Foreskin keratinocyte (primary cell): ENCODE measurements at places on chromosomes 4 and X.

DNA sequence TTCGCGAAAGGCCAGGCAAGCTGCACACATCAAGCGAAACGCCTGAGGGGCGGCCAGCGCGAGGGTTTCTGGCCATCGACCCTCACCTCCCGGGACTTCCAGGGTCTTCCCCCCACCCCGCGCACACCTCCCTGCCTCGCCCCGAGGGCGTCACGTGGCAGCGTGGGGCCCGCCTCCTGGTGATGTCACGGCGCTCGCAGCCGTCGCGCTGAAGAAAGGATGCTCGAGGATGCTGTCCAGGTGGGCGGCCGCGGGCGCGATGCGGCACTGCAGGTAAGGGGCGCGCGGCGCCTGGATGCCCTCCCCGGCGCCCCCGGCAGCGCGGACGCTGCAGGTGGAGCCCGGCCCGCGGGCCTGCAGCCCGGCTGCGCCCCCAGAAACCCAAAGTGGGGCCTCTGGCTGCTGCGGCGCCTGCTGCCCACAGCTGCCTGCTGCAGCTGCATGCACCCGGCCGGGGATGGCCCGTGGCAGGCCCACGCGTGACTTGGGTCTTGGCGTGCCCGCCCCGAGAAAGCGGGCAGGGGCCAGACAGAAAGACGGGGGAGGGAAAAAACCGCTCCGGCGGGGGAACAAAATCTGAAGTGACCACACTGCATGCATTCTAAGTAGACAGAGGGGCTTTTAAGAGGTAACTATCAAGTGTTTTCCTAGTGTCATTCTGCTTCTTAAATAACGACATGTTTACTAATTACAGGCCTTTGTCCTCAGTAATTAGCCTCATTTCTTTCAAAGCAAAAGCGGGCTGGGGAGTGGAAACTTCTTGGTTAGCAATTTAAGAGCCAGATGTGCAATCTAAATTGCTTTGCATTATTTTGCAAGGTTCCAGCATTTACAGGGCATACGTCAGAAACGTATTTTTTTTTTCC, 1.7 kb downstream of the CLCN4 start:
- no peak for DNase-seq

DNA sequence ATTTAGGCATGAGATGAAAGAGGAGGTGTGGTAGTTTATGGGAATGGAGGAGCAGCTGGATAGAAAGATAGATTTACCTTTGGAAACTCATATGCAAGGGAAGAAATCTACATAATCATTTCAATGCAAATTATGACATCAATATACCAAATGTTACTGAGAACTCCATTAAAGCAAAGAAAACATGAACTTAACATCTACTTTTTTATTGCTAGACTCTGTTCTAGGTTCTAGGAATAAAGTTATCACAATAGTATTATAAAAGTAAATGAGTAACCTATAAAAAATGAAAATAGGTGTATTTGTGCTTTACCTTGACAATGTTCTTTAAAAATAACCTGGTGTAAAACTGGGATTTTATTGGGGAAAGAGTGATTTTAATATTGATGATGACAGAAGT, 221.6 kb upstream of the SLIT2 start:
- no peak for DNase-seq

DNA sequence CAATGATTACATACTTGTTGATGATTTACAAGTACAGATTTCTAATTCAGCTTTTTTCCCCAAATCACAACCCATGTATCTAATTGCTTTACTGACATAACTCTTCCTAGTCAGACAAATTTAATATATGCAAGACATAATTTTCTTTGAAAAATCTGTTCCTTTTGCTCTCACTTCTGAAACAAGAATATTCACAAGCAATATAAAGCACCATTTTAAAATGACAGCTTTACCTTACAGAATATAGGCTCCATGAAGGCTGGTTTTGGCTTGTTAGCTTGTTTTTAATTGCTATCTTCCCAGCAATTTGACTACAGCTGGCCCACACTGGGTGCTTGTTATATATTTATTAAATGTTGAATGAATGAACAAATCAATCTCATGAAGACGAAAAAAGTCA, 24.5 kb downstream of the GPM6A start:
- DNase-seq, result no peak

DNA sequence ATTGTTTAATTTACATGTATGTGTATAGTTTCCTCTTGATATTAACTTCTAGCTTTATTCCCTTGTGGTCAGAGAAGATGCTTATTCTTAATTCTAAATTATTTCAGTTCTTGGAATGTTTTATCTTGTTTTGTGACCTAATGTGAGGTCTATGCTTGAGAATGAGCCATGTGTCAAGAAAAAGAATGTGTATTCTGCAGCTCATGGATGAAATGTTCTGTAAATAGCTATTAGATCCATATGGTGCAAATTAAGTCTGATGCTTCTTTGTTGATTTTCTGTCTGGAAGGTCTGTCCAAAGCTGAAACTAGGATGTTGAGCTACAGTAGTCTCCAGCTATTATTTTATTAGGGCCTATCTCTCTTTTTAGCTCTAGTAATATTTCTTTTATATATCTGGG, 187.3 kb upstream of the RASGEF1B start:
- DNase-seq, result no peak

GRCh38 chr4:185993328-185993973, 75.5 kb upstream of the TLR3 start:
- DNase-seq, result no peak

DNA sequence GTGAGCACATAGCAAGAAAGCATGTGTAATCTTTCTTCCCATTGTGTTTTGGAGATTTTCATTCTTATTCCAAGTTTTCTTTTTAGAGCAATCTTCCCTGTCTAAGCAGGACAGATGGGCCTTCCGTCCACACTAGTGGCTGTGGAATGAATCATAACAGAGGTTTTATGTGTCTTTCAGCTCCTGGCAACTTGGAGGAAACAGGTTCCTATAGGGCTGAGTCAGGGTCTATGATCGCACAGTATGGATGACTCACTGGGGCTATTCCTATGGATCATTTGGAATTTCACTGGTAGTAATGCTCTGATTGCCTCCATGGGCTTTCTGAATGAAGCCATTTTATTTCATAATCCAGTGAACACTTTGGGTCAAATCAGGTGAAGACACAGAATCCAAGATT, 51.8 kb upstream of the CBLL2 start:
- peak; percentile 77 for DNase-seq

DNA sequence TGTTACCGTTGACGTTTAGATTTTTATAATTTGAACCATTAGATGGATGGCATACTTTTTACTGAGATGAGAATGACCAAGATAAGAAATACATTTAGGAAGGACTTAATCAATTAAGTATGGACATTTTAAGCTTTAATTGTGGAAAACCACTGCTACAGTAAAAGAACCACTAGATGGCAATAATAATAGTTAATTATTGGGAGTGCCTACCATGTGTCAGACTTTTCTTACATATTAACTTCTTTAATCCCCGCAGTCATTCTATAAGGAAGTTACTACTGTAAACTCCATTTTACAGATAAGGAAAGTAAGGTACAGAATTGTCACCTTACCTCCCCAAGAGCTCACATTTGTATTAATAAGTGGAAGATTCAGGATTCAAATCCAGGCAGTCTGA, 48.5 kb upstream of the MYOZ2 start:
- DNase-seq, result no peak

DNA sequence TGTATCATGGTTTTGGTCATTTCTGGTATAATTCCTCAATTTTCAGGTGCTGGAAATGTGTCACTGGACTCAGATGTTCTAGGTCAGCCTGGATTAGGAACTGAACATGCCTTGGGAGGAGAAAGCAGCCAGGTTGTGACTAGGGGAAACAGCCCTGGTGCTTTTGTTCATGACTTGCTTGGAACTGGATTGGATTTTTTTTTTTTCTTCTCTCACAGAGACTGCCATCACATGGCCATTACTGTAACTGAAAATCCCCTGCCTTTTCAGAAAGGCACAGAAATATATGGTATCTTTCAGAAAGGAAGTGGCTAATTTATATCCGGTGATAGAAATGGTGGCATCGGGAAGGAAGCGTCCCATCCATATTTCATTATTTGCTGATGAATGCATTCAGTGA, 34.6 kb downstream of the SEPTIN11 start:
- no peak for DNase-seq

DNA sequence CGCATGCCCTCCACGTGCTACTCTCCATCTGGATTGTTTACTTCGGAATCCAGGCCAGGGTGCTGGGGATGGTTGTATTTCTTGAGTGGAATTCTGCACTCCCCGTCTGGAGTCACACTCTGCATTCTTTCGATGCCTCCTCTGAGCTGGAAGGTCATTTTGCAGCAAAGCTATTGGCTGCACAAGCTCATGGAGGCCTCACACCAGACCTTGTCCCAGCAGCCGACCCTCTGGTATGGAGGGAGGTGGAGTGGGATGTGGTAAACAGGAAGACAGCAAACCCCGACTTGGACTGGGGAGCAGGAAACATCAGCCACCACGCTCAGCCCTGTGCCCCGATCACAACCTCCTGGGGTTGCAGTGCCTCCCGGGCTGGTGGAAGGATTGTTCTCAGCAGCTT, 225.3 kb upstream of the LNX1 start:
- DNase-seq, result no peak

DNA sequence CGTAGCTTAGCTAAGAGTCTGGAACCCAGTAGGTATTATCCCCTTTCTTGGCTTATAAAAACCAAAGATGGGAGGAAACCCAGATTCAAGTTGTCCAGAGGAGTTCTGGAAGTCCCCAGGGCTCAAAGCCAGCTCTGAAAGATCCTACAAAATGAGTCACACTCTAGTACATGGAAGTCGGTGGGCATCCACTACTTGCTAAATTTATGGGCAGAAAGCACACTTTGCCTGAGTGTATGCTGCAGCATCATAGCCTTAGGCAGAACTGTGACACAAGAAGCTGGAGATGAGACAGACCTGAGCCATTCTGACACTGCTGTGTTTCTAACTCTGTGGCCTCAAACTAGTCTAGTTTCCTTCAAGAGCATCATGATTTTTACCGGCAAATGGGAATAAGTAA, 429.3 kb downstream of the AFF2 start:
- DNase-seq, result peak; percentile 54

- DNase-seq, result no peak
These were observed 57.1 kb downstream of the KIAA0232 start for GRCh38 chr4:6839579-6839978.

- DNase-seq, result no peak
These were observed 395.6 kb downstream of the MAPK10 start for GRCh38 chr4:85964298-85964697.

DNA sequence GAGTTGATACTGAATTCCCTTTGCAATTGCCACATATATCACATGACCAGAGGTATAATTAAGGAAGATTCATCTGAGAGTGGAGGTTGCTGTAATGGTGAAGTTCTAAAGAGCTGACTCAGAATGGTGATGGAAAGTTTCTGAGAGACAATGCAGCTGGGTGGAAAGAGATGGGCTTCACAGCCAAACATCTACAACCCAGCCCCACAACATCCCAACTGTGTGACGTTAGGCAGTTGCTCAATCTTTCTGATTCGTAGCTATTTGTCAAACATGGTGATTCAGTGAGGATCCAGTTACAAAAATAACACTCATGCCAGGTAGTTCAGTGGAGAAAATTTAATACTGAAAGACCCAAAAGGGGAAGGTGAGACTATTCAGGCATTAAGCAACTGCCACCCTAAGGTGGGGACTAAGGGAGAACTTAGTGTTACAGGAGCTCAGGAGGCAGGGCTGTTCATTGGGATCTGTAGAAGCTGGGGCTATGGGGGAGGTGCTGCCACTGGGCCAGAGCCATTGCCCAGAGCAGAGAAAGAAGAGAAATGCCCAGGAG, 6.9 kb upstream of the AFF1 start:
- peak; percentile 99 for DNase-seq

- DNase-seq, result no peak
These were observed 80.6 kb upstream of the DHX15 start for GRCh38 chr4:24664956-24665355.

- DNase-seq, result no peak
These were observed 8.6 kb downstream of the HMX1 start for GRCh38 chr4:8862800-8863685.

DNA sequence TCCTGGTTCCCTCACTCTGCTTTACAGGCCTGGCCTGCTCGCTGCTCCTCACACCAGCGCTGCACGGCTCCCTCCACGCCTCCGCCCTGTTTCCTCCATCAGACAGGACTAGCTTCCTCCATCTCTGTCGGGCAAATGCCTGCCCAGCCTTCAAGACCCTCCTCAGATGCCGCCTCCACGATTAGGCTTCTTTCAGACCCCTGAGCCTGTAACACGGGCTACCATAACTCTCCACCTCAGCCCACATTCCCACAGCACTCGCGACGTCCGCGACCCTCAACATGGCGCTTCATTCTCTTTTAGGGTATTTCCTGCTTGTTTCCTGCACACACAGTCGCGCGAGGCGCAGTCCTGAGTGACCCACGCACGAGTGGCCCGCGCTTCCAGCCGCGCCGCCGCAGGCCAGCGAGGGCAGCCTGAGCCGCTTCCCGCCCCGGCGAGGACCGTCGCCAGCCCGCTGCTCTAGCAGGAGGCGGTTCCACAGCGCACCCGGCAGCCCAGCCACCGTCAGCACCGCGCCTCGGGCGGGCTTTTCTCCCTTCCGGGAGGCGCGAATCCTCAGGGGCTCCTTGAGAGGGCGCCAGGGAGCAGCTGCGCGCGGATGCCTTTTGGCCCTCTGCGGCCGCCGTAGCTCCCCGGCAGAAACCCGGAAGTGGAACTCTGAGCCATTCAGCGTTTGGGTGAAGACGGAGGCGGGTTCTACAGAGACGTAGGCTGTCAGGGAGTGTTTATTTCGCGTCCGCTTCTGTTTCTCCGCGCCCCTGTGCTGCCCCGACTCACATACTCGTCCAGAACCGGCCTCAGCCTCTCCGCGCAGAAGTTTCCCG, at the start of gene FRG1:
TSS of gene FRG1 (plus strand) at position 695 of the 827 bp plus-strand sequence. CDS start 138 bp downstream, outside the sequence.
- peak; percentile 90 for DNase-seq

DNA sequence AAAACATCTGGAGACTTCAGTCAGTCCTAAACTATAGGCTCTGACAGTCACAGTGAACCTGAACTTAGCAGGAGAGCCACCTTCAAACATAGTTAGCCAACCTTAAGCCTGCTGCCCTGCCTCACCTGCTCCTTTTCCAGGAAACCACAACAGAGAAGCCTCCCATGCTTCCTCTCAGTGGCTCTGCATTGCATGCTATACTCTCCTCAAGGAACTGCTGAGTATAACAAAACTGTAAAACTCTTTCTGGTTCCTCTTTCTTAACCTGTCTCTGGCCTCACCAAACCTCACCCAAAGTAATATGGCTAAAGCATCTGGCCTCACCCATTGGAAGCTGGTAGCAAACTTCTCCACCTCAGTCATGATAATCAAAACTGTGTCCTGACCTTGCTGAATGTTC, 122.1 kb downstream of the ANKRD50 start:
- no peak for DNase-seq

GRCh38 chrX:115595049-115595448, 34.1 kb downstream of the PLS3 start:
- DNase-seq, result no peak

- no peak for DNase-seq
These were observed 16.6 kb upstream of the ERCC6L start for GRCh38 chrX:72255445-72255844.

DNA sequence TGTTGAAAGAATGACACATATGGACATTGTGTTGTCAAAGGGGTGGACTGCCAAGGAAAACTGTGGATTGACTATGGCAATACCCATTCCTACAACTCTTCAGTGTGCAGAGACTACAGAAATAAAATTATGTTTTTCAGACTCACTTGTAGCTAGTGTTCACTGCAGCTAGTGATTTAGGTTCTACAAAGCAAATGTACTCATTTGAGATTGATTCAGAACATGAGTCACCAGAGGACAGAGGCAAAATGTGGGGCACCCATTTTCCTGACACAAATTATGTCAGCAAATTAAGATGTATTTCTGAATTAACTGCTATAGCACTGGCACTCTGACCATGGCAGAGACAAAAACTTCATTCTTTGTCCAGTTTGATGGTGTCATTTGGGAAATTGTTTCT, 40.7 kb downstream of the SPCS3 start:
- peak; percentile 41 for DNase-seq

GRCh38 chr4:6111354-6111960, 88.9 kb downstream of the JAKMIP1 start:
- DNase-seq, result no peak
